Stimulated activated CD4-positive, alpha-beta T cell treated with anti-CD3 and anti-CD28 coated beads, Interleukin-12 subunit alpha, Interleukin-12 subunit beta, amount 100 ng/mL, for 48 hours (primary cell): ENCODE measurements at places on chromosomes 11 and 22.

DNA sequence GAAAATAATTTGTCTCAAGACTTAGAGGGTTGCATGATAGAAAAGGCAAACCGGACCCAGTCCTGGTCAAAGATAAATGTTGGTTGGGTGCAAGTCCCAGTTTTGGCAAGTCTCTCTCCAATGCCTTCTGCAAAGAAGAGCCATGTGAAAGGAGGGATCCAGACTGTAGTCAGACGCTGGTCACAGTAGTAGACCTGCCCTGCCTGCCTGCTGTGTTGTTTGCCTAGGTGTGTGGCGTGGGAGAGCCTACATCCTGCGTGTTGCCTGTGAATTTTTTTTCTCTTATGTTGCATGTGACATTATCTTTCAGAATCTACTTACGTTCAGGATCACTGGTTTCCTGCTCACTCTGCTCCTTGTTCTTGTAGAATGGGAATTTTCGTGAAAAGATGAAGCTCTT lies 197.6 kb upstream of the CCDC90B start:
- DNase-seq, result no peak

DNA sequence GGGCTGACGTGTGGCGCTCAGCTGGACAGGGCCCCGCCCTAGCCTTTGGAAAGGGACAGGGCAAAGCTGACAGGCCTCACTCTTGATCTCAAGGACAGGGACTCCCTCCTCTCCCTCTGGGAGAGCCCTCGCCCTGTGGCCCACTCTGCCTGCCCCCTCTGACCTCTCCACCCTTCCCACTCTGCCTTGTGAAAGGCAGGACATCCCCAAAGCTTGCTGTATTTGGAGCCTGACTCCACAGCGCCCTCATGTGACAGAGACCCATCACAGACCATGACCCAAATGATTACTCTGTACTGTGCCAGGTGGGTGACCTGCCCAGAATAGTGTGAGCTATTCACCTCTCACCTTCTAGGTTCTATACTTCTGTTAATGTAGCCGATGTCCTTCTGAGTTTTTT lies 18.8 kb downstream of the P2RY2 start:
- peak; percentile 23 for DNase-seq

GRCh38 chr11:89184021-89184420 lies 6.3 kb downstream of the TYR start:
- no peak for DNase-seq

- no peak for DNase-seq
Observed at GRCh38 chr22:46534177-46534776, 3.1 kb downstream of the CELSR1 start.

GRCh38 chr11:1705126-1706052 lies 8.4 kb downstream of the KRTAP5-6 start:
- DNase-seq, result no peak

GRCh38 chr11:70477609-70478008 lies 79.3 kb downstream of the CTTN start:
- DNase-seq, result no peak

- DNase-seq, result no peak
Observed at GRCh38 chr11:68061508-68061907, 22.7 kb downstream of the TCIRG1 start.

- DNase-seq, result no peak
Observed at GRCh38 chr11:133803026-133803425, 42.3 kb downstream of the SPATA19 start.

- DNase-seq, result no peak
Observed at GRCh38 chr11:9692691-9693090, 28.8 kb downstream of the SWAP70 start.

GRCh38 chr11:113188371-113188834 lies 126.0 kb upstream of the TTC12 start:
- DNase-seq, result no peak
